ENCODE measurements at places on chromosomes 3 and 15. TPM values are rescaled to one million over a fixed set of nuclear protein-coding genes. Genes with fewer than 3 reads are reported as not detected.

The CHRNA7 gene
- 1.1 TPM for total RNA-seq

The CCDC33 gene
- not detected for total RNA-seq

The BHLHE40 gene
- total RNA-seq = 29.0 TPM

The LSAMP gene
- 0.44 TPM for total RNA-seq

The CCDC14 gene
- total RNA-seq = 49.0 TPM

The TMCO5A gene
- not detected for total RNA-seq

The SOX14 gene
- not detected for total RNA-seq

The CALML4 gene
- total RNA-seq = 5.7 TPM

The MAP3K13 gene
- total RNA-seq = 20.0 TPM

The NFKBIZ gene
- 45.8 TPM for total RNA-seq

The GP5 gene
- not detected for total RNA-seq

The CCRL2 gene
- 27.0 TPM for total RNA-seq

The KLHL25 gene
- total RNA-seq = 11.7 TPM

The TMC3 gene
- total RNA-seq = not detected

The DPPA4 gene
- not detected for total RNA-seq

The GOLGA6B gene
- total RNA-seq = not detected

The GOLGA6A gene
- not detected for total RNA-seq

The CLDN18 gene
- total RNA-seq = not detected

The TPRG1 gene
- 36.0 TPM for total RNA-seq

The LTK gene
- 0.44 TPM for total RNA-seq

The STAG1 gene
- 62.5 TPM for total RNA-seq

The FBXL22 gene
- total RNA-seq = not detected
